Mammary epithelial cell (primary cell): ENCODE measurements at places on chromosomes 4 and X.

GRCh38 chr4:17195461-17196275, 297.2 kb upstream of the LDB2 start:
- no peak for DNase-seq

DNA sequence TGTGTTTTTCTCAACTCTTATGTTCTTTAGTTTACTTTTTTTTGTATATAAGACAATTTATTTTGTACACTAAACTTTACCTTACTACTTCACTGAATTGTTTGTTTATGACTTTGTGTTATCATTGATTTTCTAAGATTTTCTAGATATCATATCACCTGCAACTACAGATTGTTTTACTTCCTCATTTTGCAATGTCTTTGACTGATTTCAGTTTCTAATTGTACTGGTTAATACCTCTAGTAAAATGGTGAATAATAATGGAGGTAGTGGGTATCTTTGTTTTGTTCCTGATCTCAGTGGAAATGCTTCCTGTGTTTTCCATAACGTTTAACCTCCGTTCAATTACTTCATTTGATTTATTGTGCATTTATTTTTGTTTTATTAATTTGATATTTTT, 490.2 kb downstream of the TLL1 start:
- no peak for DNase-seq

DNA sequence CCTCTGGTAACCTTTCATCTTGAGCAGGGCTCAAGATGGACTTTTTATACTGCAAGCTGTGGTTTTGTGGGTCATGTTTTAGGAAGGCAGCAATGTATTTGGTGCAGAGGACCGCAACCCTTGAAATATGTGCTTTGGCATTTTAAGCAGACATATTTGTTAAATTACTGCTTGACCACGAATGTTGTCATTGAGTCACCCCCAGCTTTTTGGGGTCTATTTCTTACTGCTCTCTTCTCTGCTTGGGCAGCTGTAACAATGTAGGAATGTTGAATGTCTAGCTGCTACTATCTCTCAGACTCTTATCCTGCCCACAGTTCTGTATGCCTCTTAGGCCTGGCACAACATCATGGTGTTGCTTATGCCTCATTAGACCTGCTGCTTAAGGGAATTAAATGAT, 6.0 kb downstream of the RBPJ start:
- peak; percentile 62 for DNase-seq

DNA sequence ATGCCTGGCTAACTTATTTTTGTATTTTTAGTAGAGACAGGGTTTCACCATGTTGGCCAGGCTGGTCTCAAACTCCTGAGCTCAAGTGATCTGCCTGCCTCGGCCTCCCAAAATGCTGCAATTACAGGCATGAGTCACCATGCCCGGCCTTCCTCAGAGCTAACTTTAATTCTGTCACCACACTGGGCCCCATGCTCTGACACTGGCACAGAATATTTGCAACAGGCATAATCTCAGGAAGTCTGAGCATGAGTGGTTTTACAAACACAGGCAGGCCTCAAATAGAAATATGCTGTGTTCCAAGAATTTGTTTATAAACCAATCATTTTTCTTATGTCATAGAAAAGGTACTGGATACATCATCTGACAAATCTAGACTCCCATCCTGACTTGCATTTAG, 32.7 kb upstream of the FAM9C start:
- no peak for DNase-seq

- no peak for DNase-seq
These were observed 21.7 kb upstream of the EGFL6 start for GRCh38 chrX:13547671-13548070.

DNA sequence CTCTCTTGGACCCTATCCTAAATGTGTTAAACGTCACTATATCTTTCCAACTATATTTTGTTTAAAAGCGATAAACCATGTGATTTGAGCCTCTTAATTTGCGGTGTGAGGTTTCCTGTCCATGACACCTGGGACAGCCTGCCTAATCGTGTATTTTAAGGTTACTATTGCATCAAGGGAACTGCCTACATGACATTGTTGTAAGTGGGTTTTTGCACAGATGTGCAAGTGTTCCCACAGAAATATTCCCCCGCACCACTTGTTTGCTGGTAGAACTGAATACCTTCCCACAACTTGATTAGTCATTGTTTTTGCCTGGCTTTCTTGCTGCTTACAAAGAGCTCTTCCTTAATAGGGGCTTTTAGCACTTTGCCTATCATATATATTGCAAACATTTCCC, 5.1 kb upstream of the FAM184B start:
- peak; percentile 53 for DNase-seq

DNA sequence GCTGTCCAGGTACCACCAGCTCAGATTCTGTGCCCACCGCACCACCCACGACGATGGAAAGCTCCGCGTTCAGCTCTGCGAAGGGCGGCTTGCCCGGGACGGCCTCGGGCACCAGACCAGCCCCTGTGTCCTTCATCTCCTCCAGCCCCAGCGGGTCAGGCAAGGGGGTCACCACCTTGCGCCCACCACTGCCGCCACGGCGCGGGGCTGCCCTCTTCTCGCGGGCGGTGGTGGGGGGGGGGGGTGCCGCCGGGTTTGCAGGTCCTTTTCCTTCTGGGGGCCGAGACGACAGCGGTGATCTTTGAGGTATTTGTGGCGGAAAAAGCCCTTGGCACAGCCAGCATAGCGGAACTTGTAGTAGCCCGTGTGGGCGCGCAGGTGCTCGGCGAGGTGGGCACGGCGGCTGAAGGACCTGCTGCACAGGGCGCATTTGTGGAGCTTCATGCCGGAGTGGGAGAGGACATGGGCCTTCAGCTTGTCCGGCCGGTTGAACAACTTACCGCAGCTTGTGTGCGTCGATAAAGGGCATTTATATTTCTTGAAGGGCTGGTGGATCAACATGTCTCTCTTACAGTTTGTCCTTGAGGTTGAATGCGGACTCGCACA, 50.9 kb downstream of the CFAP299 start:
- no peak for DNase-seq

GRCh38 chr4:140648716-140649308, 80.1 kb upstream of the UCP1 start:
- no peak for DNase-seq

- DNase-seq, result no peak
These were observed 730.3 kb downstream of the TRIML1 start for GRCh38 chr4:188869581-188869980.

DNA sequence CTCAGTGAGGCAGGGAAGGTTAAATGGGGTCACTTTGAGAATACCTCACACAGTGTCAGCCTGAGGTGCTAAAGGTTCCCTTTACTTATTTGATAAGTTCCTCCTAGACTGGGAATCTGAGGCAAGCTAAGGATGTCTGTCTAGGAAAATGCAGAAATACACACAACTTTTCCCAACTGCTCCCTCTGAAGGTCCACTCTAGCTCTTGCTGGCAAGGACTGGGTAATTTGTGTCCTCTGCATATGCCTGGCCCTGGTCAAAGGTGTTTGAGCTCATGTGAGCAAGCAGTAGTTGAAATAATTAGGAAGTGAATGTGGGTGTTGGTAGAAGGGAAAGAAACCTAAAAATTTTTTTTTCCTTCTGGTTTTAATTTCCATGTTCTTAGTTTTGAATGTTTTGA, 21.3 kb downstream of the TXLNG start:
- DNase-seq, result peak; percentile 20
